Hematopoietic multipotent progenitor cell (in vitro differentiated cells): ENCODE measurements at places on chromosomes 7 and 10.

DNA sequence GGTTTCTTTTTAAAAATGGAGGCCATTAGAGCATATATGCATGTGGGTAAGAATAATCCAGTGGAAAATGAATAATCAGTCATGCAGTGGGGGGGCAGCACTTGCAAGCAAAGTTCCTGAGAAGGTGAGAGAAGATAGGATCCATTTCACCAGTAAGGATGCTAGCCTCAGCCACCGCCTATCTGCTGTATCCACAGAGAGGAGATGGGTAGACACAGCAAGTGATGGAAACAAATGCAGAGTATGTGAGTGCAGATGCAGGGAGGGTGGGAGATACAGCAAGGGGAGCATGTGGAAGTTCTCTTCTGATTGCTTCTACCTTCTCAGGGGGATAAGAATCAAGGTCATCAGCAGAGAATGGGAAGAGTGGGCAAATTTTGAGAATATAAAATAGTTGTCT lies 171.4 kb upstream of the PDE1C start:
- DNase-seq = no peak

DNA sequence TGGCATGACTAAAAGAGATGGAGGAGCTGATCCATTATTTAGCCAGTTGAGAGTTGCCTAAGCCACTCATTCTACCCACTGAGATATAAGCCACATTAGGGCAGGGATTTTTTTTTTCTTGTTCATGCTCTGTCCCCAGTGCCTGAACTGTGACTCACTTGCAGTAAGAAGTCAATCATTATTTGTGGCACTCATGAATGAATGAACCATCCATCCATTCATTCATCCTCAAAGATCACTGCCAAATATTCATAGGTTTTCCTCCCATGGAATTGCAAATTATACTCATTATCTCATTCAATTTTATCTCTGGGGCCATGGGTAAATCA lies 22.8 kb upstream of the ARID5B start:
- no peak for DNase-seq

- DNase-seq = no peak
These were observed 142.6 kb upstream of the SORCS3 start for GRCh38 chr10:104498347-104499081.

- no peak for DNase-seq
These were observed 19.3 kb downstream of the UNCX start for GRCh38 chr7:1251796-1252539.

DNA sequence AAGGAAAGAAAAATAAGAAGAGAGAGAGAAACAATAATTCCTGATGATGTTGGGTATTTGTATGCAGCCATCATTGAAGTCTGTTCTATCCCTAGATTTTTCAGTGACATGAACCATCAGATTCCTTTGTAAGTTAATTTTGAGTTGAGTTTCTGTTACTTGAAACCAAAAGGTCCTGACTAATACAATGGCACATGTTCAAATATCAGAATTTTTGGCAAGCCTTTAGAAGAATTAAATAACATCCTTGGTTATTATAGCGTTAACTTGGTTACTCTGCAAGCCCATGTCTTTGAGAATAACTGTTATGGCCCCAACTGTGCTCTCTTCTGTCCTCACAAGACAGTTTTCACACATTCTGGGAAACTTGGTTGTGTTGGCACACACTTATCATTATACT lies 66.5 kb downstream of the SYPL1 start:
- DNase-seq = no peak

- DNase-seq = no peak
These were observed 18.2 kb downstream of the COL13A1 start for GRCh38 chr10:69819716-69820506.

- peak; percentile 33 for DNase-seq
These were observed 44.5 kb upstream of the ACBD5 start for GRCh38 chr10:27285093-27285492.

DNA sequence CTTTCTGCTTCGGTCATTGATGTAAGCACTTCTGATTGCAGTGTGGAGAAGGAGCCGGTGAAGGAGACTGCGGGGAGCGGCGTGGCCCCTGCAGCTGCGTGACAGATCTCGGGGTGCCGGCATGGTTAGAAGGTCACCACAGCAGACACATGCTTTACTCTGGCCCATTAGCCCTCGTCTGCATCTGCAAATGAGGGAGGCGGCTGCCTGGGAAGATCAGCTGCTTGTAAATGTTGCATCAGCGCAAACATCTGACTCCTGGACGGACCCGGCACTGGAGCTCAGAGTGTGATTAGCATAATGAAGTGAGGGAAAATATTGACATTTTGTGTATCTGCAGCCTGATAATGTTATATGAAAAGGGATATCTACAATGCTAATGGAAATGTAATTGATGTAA lies 30.5 kb upstream of the MNX1 start:
- DNase-seq = no peak

DNA sequence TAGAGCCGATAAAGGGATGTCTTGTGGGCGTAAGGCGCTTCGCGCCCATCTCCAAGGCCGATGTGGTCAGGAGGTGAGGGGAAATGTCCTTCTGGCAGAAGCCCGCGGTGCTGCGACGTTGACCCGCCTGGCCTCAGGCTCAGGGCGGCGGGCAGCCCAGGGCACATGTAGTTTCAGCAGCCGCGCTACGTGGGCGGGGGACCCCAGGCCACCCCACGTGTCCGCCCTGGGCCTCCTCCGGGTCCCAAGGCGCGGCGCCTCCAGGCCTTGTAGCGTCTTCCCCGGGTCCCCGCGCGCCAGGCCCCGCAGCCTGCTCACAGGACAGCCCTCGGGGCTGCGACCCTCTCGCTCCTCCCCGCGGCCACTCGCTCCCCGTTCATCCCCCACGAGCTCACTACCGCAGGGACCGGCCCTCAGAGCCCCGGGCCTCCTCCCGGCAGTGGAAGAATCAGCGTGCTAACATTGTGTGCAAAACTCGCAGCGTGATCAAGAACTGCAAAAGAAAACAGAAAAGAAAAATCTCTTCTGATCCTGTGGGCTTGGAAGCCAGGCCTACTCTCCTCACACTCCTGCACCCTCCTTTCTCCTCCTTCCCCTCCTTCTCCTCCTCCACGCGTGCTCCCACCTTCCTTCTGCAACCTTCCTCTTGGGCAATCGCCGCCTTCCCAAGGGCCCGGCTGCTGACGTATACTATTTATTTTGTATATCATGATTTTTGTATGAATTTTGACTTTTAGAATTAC lies 4.4 kb upstream of the TBX20 start:
- DNase-seq = no peak

DNA sequence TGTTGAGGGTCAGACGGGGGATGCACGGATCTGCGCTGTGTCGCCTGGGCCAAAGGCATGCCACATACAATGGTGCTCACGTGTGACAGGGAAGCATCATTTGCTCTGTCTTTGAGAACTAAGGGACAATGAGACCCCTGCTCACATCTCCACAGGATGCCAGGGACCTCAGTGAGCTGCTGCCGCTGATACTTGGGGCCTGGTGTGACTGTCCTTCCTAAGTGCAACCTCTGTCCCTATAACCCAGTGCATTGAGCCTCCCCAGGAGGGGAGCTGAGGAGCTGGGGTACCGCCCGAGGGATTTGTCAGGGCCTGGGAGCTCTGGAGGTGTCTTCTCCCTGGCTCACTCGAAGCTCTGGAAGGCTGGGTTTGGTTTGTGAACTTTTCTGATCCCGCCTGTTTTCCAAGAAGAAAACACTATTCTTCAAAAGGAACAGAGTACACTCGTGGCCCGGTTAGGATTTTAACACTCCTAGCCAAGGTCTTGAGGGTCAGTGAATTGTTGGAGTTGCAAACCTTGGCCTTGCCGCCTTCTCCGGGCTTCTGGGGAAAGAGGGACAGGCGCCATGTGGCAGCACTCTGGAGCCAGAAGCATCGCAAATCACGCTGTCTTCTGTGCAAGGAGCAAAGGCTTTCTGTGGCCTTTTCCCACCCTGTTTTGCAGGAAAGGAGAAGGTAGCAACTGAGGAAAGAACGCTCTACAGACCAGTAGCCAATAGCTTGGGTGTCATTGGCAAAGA lies 26.2 kb upstream of the CTBP2 start:
- no peak for DNase-seq
